ENCODE measurements at places on chromosomes 11 and 22.

- DNase-seq = no peak
Measured at GRCh38 chr11:114221037-114221436, 75.2 kb upstream of the NNMT start.

DNA sequence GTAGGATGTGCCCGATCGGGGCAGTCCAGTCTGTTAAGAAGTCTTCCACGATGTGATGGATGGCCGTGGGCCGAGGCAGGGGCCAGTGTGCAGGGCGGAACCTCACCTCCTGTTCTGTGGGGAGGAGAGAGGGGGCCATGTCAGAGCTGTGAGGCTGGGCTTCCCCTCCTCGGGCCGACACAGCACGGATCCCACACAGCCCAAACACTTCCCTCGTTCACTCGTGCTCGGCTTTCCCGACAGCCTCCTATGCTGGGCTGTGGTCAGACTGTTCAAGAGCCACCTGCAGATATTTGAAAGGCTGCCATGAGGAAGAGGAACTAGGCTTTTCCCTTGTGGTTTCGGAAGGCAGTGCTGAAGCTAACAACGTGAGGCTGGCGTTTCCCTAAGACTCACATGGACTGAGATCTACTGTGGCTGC is 12.3 kb upstream of the TXN2 start:
- DNase-seq = no peak

DNA sequence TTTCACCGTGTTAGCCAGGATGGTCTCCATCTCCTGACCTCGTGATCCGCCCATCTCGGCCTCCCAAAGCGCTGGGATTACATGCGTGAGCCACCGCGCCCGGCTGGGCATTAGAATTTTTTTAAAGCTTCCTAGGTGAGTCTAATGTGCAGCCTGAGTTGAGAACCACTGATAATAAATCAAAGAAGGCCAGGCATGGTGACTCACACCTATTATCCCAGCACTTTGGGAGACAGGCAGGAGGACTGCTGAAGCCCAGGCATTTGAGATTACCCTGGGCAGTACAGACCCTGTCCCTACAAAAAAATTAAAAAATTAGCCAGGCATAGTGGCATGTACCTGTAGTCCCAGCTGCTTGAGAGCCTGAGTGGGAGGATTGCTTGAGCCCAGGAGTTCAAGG is 13.7 kb downstream of the MEI1 start:
- no peak for DNase-seq

DNA sequence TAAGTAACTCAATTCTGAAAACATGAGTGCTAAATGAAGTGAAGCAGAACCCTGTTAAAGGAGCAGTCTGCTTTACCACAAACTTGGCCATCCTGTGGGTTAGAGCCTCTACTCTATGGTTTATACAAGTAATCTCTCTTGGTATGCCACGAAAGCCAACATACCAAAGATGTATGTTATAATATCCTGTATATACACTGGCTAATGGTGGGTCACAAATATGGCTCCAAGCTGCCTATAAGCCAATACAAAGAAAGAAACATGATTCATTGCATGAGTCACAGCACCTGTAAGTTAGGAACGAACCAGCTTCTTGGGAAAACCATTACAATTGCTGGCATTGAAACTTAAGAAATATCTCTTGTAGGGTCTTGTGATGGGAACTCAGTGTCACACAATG is 16.1 kb downstream of the XRRA1 start:
- no peak for DNase-seq

DNA sequence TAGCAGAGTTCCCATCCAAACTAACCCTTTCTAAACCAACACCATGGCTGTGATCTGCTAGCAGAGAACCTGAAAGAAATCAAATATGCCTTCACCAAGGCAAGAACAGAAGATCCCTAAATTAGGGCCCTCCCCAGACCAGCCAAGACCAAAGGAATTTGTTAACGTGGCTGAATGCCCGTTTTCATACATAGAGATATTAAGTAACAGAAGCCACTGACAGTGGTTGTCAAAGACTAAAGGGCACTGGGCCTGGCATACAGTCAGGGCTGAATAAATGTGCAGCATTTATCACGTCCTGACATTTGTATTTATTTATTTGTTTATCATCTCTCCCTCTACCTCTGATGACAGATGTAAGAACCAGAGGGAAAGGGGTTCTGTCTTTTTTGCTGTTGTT is 271.8 kb downstream of the LARGE1 start:
- DNase-seq = no peak

- peak; percentile 21 for DNase-seq
Measured at GRCh38 chr11:67648140-67648795, 2.3 kb downstream of the ACY3 start.

DNA sequence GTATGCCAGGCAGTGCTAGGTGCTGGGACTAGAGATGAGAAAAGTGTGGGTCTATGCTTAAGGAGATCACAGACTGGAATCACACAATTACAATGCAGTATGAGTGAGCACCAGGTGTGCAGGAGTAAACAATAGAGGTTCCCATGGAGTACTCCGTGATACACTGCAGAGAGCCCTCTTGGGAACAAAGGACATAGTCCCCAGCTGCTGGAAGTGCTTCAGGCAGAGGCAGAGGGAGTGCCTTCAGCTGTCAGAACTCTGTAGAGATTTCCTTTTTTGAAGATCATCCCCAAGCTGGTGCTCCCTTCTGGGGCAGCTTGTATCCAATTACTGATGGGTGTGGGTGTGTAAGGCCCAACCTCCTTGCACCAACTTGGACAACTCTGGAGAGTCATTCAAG is 143.5 kb upstream of the PLET1 start:
- no peak for DNase-seq
